Glomerular endothelial cell (primary cell): ENCODE measurements at places on chromosomes 4 and X. TPM values are rescaled to one million over a fixed set of nuclear protein-coding genes. Genes with fewer than 3 reads are reported as not detected.

DNA sequence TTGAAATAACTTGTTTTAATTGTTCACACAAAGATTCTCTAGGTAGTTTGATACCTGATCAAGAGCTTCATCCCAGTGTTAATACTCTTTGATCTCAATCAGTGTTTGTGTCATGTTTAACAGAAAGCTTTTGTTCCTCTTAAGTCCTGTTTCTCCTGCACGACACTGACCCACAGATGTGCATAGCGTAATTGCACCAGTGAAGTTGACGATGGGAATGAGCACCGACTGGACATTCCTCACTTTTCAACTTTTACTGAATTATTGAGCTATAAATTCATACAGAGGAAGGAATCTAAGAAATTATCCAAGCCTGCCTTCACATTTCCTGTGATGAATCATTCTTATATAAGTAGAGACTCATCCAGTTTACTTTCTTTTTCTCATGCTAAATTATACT lies 878.7 kb upstream of the TENM3 start:
- no peak for DNase-seq

GRCh38 chrX:724256-724655 lies 93.7 kb downstream of the SHOX start:
- no peak for DNase-seq

GRCh38 chrX:149641432-149641831 lies 9.8 kb upstream of the TMEM185A start:
- DNase-seq = no peak

DNA sequence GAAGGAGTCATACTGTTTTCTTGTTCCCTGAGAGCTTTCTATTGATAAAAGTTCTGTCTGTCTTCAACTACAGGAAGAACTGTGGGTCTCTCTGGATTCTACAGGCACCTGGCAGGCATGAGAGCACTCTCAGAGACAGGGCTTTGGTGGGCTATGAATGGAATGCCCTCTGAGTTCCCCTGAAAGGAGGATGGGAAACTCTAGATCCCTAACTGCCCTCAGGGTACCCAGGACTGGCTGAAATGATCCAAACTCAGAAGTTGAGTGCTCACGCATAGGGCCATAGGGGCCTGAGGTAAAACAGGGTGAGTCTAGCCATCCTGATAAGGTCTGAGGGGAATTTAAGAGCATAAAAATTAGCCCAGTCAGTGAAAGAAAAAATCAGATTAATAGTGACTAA lies 59.0 kb upstream of the SCRG1 start:
- no peak for DNase-seq

DNA sequence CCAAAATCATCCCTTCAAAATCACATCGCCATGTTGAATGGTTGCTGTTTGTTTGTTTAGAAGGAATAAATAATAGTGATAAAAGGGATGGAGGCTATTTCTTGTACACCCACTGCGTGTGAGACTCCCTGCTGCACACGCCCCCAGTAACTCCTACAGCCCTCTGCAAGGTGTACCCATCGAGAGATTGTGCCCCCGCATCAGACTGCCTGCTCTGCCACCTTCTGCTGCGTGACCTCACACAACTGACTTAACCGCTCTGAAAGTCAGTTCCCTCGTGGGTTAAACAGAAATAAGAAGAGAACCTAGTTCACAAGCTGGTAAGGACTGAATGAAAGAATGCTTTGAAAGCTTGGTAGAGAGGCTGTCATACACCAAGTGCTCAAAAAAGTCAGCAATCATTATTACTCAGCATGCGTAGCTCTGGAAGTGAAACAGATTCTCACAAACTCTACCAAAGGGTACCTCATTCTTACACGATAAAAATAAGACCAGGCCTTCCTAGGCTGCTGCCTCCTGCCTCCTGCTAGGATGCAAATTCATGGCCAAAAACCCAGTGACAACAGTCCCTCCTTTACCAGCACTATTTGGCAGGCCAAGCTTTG lies 147.1 kb downstream of the CPEB2 start:
- DNase-seq = no peak

- no peak for DNase-seq
These were observed 46.4 kb downstream of the ASMT start for GRCh38 chrX:1661048-1661921.

- DNase-seq = no peak
These were observed 142.3 kb upstream of the F9 start for GRCh38 chrX:139388254-139388653.

GRCh38 chr4:99610605-99611175 lies 36.1 kb downstream of the MTTP start:
- DNase-seq = no peak

DNA sequence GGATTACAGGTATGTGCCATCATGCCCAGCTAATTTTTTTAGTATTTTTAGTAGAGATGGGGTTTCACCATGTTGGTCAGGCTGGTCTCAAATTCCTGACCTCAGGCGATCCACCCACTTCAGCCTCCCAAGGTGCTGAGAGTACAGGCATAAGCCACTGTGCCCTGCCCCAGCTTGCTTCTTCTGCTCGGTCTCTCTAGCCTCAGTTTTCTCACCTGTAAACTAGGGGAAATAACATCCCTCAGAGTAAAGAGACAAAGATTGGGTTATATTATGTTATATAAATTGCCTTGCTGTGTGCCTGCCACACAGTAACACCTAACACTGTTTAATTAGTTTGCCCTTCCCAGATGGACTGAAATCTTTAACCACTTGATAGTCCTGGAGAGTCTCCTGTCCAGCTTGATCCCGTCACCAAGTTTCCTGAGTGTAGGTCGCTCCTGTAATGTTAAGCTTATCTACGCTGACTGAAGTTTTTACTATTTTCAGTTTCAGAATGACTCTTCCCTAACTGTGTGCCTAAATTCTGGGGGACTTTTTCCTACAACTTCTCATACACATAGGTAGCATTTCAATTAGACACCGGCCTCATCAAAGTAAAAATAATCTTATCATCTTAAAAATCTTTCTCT lies 412.7 kb upstream of the TENM3 start:
- no peak for DNase-seq

- DNase-seq = no peak
These were observed 23.9 kb downstream of the HTT start for GRCh38 chr4:3098346-3098745.

GRCh38 chr4:186924723-186925122 lies 201.1 kb upstream of the FAT1 start:
- DNase-seq = no peak

DNA sequence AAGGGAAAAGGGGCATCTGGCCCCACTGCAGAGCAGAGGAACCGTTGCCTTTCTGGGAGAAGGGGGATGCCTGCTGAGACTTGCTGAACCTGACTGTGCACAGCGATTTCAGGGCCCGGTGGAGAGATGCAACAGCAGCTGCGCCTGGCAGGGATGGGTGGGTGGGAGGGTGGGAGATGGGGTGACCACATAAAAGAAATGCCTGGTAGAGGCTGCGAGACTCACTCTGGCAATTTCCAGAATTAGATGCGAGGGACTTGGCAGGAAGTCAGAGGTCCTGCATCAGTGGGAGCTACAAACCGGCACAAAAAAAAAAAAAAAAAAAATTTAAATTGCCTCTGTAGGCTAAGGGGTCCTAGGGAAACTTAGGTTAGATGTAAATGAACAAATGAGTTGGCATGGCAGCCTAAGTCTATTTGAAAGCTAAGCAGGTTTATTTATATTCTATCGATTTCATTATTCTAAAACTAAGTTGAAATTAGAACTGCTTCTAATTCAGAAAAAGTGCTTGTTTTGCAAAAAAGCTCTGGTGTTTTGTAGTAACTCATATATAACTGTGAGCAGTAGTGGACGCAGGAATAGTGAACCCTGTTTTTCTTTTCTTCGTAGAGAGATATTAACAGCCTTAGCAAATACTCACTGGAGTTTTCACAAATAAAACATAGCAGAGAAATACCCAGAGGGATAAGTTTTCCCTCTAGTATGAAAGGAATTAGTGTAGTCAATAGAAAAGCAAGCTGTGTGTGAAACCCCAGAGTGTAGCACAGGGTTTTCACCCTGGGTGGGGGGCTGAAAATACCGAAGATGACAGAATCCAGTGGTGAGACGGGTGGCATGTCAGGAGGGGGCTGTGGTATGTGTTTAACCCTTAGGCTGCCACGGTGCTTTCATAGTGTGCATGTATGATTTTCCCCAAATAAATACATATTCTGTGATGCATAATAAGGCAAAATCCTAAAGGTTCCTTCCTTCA lies 130.1 kb downstream of the EGF start:
- DNase-seq = no peak

DNA sequence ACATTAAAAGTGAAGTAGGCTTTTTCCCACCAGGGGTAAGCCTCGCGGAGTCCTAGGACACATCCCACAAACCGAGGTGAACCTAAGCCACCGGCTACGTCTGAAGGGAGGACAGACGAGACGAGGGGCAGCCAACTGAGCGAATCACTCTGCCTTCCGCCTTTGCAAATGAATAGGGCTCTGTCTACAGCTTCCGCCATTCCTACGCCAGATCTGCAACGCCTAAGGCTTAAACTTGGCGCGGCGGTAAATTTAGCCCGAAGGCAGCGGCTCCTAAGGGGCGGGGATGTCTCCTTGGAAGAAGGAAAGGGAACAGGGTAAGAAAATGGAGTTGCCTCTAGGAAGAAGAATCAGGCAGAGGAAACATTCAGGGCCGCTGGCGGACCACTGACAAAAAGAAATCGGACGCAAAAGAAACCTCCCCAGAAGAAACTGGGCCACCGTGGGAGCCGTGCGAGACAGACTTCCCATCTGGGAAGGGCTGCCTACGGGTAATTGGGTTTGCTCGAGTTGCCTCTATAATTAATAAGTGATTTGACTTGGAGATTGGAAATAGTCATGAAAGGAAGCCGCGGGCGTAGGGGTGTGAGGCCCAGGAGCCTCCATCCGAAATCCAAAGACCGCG lies 90.5 kb downstream of the BCOR start:
- DNase-seq = no peak

- no peak for DNase-seq
These were observed 515.6 kb upstream of the GNPDA2 start for GRCh38 chr4:45241976-45242375.

- no peak for DNase-seq
These were observed 6.8 kb upstream of the HTRA3 start for GRCh38 chr4:8262637-8263322.

DNA sequence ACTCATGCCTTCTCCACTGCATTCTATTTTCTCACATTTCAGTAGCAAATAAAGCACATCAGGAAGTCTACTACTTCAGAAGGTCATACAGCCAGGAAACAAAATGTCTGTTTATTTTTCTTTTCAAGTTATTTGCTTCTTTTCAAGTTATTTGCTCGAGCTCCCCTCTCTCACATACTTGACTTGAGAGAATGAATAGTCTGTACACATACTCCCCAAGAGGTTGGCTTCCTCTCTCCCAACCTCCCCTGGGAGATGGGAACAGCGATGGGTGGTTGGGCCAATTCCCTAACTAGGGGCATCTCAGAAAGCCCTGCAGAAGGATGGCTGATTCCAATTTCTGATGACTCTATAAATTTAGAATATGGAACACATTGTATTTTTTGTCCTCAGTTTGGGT lies 64.7 kb upstream of the PTPN13 start:
- no peak for DNase-seq

DNA sequence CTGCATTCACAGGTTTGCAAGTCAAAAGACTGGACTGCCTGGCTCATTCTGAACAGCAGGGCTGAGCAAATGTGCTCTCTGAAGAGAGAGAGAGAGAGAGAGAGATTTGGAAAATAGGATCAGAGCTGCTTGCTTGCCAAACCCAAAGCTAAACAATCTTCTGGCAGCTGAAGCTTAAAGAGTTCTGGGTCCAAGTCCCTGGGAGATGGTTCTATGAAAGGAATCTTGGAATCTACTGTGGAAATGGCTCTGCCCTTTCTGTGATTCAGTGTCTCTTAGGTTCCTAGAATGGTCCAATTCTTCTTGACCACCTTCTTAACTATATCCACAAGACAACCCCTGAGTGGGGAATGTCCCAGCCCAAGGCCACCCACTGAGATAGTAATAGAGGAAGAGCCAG lies 66.1 kb upstream of the EFNB1 start:
- no peak for DNase-seq

GRCh38 chr4:92359491-92359890 lies 55.7 kb downstream of the GRID2 start:
- DNase-seq = no peak

GRCh38 chr4:88549815-88550214 lies 26.2 kb upstream of the PYURF start:
- no peak for DNase-seq

- DNase-seq = no peak
These were observed 202.1 kb downstream of the PTTG2 start for GRCh38 chr4:38162240-38162784.

DNA sequence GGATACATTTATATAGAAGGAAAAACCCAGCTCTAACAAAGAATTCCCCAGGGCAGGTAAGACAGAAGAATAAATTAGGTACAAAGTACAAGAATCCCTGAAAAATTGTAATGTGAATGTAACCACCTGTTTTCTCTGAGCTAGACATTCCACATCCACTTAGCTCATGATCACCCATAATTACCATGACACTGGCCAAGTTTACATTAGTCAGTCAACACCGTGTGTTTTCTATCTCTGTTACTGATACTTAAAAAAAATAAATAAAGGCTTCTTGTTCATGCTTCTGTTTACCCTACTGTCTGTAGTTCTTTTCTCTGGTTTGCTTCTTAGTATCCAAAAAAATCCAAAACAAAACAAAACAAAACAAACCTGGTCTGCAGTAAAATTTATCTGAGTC lies 66.0 kb downstream of the CBLL2 start:
- no peak for DNase-seq

DNA sequence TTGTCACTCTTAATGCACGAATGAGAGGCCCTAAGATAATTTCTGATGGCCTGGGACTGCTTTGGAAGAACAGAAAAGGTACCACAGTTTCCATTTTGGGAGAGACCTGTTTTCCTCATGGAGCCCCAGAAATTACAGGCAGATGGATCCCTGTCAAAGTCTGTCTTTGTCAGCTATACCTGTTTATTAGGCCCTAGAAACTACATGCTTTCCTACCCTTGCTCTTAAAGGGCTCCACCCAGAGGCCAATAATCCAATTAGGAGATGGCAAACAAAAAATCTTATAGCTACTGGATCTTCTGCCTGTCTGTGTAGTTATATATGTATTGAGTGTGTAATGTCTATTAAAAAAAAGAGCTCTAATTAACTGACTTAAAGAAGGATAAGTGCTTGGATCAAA lies 141.3 kb downstream of the NR3C2 start:
- no peak for DNase-seq

Gene TMEM156
- 9.6 and 13.1 TPM in 2 replicates for total RNA-seq

Gene GRK4
- total RNA-seq = 5.1 and 6.0 TPM in 2 replicates

Gene LRP2BP
- 0.24 and 0.35 TPM in 2 replicates for total RNA-seq

Gene CLDN34
- 0.19 and 0.35 TPM in 2 replicates for total RNA-seq

Gene SUPT20HL2
- not detected in 2 replicates for total RNA-seq

Gene HPF1
- total RNA-seq = 17.9 and 20.6 TPM in 2 replicates

Gene RADX
- total RNA-seq = 1.1 TPM in 1 of 2 replicates, not detected in the other

Gene GPC4
- 2.9 and 3.7 TPM in 2 replicates for total RNA-seq

Gene ITM2A
- 104 and 159 TPM in 2 replicates for total RNA-seq

Gene CXCL1
- 149 and 404 TPM in 2 replicates for total RNA-seq

Gene DCLK2
- total RNA-seq = 4.4 and 10.0 TPM in 2 replicates
